ENCODE measurements at places on chromosomes 7 and 10.

GRCh38 chr10:3482200-3482993 is 302.6 kb downstream of the KLF6 start:
- DNase-seq: no peak

- no peak for DNase-seq
Observed at GRCh38 chr7:132569884-132570614, 6.2 kb downstream of the PLXNA4 start.

GRCh38 chr7:51121931-51122425 is 194.6 kb downstream of the COBL start:
- no peak for DNase-seq

DNA sequence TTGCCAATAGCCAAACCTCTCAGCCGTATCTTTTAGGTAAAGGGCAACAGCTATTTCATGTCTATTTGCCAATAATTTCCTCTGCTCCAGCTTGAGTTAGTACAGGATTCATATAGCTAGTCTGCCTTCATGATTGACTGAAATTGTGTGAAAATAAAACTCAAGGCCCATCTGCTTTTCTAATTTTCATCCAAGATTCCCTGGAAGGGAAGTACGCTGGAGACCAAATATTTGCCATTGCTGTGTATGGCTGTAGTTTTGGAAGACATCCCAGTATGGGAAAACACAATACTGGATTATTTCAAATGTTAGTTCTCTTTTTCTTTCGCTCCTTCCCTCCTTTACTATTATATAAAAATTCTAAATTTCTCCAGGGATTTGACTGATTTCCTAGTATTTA is 652.4 kb downstream of the CNTNAP2 start:
- no peak for DNase-seq

GRCh38 chr10:76301211-76301610 is 869.8 kb downstream of the LRMDA start:
- no peak for DNase-seq

- DNase-seq: no peak
Observed at GRCh38 chr7:107446531-107446930, 23.3 kb upstream of the GPR22 start.

GRCh38 chr10:132503581-132504421 is 33.8 kb upstream of the INPP5A start:
- DNase-seq: no peak

DNA sequence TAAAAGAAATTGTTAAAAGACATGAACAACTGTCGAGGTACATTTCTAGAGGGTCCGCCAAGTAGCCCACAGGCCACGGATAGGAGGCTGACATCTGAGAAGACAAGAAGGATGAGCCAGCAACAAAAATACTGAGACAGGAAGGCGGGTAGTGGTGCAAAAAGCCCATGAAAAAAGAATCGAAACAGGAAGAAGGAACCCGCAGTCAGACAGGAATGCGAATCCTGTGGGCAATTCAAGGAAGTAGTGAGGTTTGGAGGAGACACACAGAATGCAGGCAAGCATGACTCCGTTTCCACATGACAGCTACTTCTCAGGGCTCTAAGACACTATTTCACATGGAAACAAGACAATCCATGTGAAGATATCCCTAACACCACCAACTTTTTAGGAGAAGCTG is 125.2 kb downstream of the DOCK4 start:
- DNase-seq: peak; percentile 19

GRCh38 chr10:105681051-105681450 is 1040.0 kb downstream of the SORCS3 start:
- DNase-seq: no peak

GRCh38 chr10:61223576-61223975 is 229.6 kb downstream of the TMEM26 start:
- DNase-seq: no peak

DNA sequence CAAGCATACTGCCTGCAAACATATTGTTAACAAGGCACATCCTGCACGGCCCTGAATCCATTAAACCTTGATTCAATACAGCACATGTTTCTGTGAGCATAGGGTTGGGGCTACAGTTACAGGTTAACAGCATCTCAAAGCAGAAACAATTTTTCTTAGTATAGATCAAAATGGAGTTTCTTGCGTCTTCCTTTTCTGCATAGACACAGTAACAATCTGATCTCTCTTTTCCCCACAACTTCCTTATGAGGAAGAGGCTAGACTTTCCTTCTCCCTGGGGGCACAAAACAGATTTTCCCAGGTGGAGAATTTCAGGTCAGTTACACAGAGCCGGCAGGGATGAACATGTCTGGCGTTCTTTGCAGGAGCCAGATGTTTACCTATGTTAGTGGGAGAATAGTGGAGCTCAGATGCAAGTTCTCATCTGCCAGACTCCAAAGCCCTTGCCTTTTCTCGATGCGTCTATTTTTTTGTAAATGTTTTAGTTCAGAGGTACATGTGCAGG is 37.5 kb upstream of the PFKFB3 start:
- no peak for DNase-seq

DNA sequence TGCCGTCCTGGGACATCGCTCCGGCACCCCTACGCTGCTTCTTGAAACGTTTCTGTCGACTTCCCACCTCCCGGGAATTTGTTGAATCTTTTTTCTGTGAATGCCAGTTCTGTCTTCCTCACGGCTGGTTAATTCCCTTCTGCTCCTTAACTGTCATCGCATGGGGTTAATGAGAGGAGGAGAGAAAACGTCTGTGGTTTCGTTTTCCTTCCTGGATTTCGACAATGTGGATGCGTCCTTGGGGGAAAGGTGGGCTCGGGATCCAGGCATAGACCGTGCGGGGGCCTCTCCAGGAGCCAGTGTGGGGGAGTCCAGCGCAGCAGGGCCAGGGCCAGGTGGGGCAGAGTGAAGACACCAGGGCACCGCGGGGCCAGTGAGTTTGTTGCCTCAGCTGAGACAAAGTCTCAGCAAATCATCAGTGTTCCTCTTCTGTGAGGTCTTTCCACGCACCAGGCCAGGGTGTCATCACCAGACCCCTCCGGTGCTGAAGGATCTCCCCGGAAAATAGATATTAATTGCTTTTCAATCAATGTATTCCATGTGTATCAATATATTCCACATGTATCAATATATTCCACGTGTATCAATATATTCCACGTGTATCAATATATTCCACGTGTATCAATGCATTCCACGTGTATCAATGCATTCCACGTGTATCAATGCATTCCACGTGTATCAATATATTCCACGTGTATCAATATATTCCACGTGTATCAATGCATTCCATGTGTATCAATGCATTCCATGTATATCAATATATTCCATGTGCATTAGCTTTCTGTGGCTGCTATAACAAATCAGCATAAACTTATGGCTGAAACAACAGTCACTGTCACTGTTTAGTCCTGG is 33.7 kb upstream of the CFAP46 start:
- DNase-seq: no peak

GRCh38 chr10:110058212-110058611 is 50.4 kb downstream of the ADD3 start:
- no peak for DNase-seq

- DNase-seq: no peak
Observed at GRCh38 chr7:65983965-65984658, 2.1 kb upstream of the GUSB start.

GRCh38 chr10:43407576-43408330 is 1.2 kb downstream of the HNRNPF start:
- peak; percentile 84 for DNase-seq

- DNase-seq: no peak
Observed at GRCh38 chr10:59879363-59879913, 26.9 kb downstream of the CCDC6 start.

- no peak for DNase-seq
Observed at GRCh38 chr7:155377071-155377837, 79.6 kb downstream of the INSIG1 start.

DNA sequence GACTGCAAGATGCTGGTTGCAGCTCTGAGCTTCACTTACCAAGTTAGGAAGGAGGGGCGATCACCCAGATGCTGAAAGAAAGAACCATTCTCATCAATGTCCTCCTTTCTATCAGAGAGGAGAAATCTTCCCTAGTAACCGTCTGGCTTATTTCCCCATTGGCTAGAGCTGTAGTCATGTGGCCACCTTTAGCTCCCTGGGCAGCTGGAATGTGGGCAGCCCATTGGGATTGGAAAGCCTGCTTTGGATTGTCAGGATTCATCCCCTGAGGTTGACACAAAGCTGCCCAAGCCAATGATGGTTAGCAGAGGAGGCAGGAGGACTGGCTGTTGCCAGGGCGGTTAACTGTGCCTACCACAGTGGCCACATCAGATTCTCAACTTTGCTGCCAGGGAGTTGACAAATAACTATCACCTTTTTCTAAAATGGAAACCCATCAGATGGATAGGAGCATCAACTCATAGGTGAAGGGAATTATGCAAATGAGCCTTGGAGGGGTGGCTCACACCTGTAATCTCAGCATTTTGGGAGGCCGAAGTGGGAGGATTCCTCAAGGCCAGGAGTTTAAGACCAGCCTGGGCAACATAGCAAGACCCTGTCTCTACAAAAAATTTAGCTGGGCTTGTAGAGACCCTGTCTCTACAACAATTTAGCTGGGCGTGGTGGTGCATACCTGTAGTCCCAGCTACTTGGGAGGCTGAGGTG is 206.4 kb upstream of the GALNT17 start:
- no peak for DNase-seq

DNA sequence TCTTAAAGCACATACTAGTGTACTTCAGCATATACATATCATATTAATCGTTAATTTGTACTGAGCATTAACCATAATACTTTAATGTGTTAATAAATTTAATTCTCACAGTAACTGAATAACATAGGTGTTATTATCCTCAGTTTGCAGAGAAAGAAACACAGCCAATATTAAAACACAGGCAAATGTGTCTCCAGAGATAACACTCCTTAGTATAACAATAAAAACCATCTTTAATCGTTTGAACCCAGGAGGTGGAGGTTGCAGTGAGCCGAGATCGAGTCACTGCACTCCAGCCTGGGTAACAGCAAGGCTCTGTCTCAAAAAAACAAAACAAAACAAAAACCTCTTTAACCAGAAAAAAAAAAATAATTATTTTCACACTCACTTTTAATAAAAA is 49.4 kb upstream of the ZNF273 start:
- no peak for DNase-seq

- no peak for DNase-seq
Observed at GRCh38 chr7:96415293-96415940, 93.5 kb upstream of the SLC25A13 start.

- DNase-seq: no peak
Observed at GRCh38 chr10:8835453-8836167, 781.1 kb downstream of the GATA3 start.

GRCh38 chr10:13072339-13072738 is 27.6 kb upstream of the OPTN start:
- no peak for DNase-seq

GRCh38 chr10:11725912-11726311 is 16.3 kb upstream of the ECHDC3 start:
- DNase-seq: no peak

DNA sequence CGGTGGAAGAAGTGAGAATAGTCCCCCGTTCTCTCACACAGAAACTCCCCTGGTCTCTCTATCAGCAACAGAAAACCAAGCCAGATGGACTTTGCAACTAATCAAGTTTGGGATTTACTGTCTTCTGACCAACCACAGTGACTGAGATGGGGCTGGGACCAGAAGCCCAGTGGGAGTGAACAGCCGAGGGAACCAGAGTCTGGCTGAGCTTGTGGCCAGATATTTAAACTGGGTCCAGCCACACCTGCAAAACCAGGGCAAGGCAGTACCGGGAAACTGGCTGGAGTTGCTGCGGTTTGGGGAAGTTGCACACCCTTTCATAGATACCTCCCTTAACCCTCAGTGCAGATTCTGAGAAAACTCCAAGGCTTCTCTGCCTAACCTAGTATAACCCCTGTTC is 6.0 kb downstream of the GSTK1 start:
- no peak for DNase-seq

GRCh38 chr10:97584060-97584797 is at the start of gene HOGA1:
Gene HOGA1 (plus strand): TSS chr10:97584389. CDS start chr10:97584704, 315 bp downstream.
- DNase-seq: no peak

DNA sequence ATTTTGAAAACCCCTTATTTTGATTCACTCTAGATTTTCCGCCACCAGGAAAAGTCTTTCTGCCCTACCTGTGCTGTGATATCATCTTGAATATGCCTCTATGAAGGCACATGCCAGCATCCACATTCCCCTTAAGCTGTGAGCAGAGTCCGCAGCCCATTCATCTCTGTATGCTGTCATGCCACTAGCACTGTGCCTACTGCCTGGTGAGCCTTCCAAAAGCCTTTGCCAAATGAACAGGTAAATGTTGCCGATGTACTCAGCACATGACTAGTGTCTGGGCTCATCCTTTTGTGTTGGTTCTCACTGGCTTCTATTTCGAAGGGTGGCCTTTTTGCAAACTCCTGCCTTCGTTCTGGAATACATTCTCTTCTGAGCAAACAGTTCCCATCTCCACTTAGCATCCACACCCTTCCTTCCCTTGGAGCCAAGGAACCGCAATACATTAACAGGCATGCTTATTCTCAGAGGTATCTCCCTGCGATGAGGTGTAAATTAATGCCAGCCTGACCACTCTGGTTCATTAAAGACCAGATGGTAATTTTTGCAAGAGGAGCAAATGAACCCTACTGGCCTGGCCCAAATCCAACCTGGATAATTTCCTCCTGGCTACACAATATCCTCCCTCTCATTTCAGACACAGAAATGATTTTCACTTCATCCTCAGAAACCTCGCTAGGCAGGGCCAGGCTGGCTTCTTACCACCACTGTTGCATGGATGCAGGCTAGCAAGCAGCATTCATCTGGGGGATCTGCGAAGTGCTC is 339.7 kb upstream of the NFE2L3 start:
- no peak for DNase-seq

GRCh38 chr10:112874982-112875381 is 75.1 kb upstream of the TCF7L2 start:
- DNase-seq: no peak

GRCh38 chr10:77240041-77240652 is 397.5 kb downstream of the KCNMA1 start:
- DNase-seq: no peak

- no peak for DNase-seq
Observed at GRCh38 chr10:130493446-130494145, 357.4 kb downstream of the GLRX3 start.

GRCh38 chr10:77857272-77857671 is 69.3 kb downstream of the DLG5 start:
- no peak for DNase-seq

- DNase-seq: no peak
Observed at GRCh38 chr7:51186531-51186930, 130.1 kb downstream of the COBL start.

- DNase-seq: no peak
Observed at GRCh38 chr10:112279433-112279832, 3.8 kb upstream of the TECTB start.

DNA sequence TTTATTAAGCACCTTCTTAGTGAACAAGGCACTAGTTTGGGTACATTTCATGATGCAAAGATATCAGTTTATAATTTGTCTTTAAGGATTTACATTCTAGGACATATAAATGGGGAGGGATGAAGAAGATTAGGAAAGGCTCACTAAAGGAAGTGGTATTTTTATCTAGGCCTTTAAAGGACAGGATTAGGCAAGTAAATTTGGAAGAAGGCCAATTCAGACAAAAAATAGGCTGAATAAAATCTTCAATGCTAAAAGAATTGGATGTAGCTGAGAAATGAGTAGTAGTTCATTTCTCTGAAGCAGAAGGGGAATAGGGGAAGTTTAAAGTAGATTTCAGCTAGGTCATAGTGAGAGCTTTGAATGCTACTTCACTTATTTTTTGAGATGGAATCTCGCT is 4.8 kb upstream of the FAM24B start:
- DNase-seq: no peak

Measured in stimulated activated naive B cell treated with anti-CD40 and anti-IgM and Interleukin-4, amounts not matched to agents 10 μg/mL and 1 μg/mL and 100 μg/mL, for 72 hours (primary cell).